Thymus (tissue), 14 donors: ENCODE measurements at places on chromosomes 6 and 20.

GRCh38 chr20:891706-892080, 24.4 kb downstream of the ANGPT4 start:
- no peak for DNase-seq

DNA sequence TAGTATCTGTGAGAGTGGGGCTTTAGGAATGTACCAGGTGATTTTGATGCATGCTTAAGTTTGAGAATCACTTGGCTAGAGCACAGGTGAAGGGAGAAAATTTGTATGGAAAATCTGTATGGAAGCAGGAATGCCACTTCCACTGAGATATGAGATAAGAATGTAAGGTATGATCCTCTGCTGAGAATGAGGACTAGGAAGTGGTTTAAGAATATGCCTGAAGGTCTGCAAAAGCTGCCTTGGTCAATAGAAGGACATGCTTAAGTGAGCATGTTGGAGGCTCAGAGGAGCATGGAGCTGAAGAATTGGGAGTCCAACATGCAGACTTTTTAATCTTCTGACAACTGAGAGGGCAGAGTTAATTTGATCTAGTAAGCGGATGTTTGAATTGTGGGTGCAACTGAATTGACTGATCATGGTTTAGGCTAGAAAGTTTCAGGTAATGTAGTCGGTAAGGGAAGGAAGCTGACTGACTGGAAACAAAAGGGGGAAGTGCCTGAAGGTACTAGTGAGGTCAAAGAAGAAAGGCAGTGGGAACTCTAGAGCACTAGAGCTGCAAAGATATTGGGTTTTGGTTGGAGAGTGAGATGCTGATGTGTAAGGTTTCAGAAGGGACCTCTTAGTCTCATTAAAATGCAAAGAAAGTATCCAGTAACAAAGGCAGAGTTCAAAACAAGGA, 28.6 kb upstream of the NOTCH4 start:
- no peak for DNase-seq

DNA sequence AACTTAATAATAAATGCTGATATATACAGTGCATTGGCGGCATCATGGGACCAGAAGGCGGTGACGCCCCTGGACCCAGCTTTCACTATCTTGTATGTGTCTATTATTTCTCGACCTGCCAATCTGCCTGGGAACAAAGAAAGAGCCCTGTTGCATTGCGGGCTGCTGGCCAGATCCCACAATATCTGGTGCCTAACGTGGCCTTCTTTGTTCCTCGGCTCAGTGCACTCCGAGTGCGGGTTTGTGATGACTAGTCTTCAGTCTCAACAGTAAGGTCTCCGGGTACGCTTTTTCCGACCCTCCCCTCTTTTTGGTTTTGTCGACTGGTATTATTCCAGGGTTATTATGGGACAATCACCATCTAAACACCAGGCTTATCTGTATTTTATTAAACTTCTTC, 291.5 kb downstream of the TBC1D32 start:
- DNase-seq: no peak

DNA sequence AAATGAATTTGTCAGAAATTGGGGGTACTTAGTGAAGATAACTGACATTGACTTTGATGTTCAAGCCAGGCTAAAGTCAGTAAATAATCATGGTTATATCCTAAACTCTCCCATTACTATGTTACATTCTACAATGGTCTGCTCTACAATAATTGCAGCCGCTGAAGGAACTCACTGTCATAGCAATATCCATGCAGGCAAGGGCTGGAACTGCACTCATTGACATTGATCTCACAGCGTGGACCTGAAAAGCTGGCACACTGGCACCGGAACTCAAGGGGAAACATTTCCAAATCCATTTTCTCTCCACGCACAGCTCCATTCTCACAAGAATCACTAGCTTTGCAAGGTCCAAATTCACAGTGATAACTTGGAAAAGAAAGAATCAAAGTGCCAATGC, 702.7 kb downstream of the EYS start:
- DNase-seq: no peak

DNA sequence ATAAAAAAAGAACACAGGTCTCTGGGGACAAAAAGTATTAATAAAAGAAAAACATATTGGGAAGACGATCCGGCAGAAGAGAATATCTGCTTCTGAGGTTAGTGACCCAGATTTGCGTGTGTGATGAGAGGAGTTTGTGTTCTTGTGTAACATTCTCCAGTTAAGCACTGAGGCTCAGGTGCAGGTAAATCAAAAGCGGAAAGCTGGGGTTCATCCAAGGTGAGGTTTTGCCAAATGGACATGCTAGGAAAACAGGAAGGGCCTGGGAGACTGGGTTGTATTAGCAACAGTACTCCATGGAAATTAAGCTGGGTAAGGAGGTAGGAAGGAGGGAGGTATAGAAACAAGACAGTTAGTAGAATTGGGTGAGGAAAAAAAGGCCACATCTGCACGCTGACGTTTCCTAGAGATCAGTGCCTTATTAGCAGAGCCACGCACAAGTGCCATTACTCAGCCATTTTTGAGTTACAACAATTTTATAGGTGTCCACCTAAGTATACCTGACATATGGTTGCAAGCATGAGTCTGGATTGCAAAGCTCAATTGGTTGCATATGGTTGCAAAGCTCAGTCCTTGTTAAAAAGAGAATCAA, 139.6 kb downstream of the ZMYND8 start:
- DNase-seq: no peak
